Trophoblast cell (in vitro differentiated cells and primary cell): ENCODE measurements at places on chromosomes 3 and 15.

DNA sequence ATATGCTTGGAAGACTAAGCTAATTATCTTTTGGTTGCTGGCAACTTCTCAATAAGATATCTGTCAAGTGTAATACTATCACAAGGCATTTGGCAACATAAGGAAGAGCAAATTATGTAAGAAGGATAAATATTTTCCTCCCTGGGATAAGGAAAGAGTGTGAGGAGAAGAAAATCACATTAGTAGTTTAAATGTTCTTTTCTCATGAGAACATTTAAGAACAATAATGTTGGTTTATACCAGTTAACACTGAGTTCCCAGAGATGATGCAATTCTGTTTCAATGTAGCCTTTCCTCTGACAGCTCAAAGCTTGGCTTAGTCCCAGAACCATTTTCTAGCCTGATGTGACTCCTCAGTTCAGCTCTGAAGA, 66.1 kb upstream of the NPHP3 start:
- peak; percentile 9 for DNase-seq

DNA sequence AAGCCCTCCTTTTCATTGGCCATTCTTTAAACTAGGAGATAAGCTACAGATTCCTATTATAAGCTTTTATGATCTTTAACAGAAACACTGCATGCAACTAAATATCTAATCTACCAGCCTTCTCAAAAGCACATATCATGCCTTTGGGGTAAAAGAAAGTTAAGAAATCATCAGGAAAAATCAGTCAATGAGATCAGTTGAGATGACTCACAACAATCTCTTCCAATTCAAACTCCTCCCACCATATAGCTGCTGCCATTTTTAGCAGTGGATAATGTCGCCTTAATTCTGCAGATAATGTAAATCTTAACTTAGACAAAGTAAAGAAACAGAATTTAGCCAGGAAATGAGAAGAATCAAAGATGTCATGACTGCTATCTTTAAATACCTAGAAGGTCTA, 135.2 kb upstream of the BCL6 start:
- DNase-seq = no peak

DNA sequence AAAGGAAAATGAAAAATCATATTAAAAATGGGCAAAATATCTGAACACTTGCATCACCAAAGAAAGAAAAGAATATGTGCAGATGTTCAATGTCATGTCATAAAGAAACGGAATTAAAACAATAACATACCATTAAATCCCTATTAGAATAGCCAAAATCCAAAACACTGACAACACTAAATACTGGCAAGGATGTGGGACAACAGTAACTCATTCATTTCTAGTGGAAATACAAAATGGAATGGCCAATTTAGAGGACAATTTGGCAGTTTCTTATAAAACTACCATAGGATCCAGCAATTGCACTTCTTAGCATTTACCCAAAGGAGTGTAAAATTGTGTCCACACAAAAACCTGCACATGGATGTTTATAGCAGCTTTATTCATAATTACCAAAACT, 542.5 kb upstream of the UBE2E2 start:
- no peak for DNase-seq

- DNase-seq = no peak
Measured at GRCh38 chr15:88487178-88487795, 19.8 kb downstream of the MRPS11 start.

GRCh38 chr15:92074646-92075045, 221.1 kb downstream of the SLCO3A1 start:
- peak; percentile 40 for DNase-seq

GRCh38 chr3:105274536-105274935, 92.2 kb upstream of the ALCAM start:
- DNase-seq = no peak

DNA sequence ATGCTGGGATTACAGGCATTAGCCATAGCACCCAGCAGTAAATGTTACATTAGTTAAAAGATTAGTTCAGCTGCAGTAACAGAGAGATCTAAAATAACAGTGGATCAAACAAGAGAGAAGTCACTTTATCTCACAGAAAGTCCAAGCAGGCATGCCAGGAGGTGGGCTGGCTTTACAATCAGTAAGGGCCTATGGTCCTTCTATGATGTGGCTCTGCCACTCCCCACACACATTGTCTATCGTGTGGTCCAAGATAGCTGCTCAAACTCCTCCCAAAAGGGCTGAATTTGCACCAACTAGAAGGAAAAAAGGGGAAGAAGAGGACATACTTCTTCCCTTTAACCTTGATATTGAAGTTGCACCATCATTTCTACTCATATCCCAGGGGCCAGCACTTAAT, 4.6 kb upstream of the RUVBL1 start:
- DNase-seq = no peak

DNA sequence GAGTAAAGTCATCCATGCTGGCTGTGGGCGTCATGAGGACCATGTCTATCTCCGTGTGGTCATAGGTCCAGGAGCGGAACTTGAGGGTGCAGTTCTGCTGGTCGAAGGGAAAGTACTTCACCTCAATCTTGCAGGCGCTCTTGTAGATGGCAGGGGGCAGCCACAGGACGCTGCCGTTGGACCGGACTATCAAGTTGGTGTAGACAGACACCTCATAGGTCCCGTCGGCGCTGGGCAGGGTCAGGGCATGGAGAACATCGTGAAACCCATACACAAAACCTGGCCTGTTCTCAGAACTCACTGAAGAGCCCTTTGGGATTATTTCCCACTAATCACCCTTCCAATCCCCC, 8.9 kb upstream of the CHRNA3 start:
- DNase-seq = no peak

GRCh38 chr3:154250291-154250690, 74.0 kb downstream of the DHX36 start:
- DNase-seq = no peak

- no peak for DNase-seq
Measured at GRCh38 chr3:177802151-177802900, 605.0 kb upstream of the TBL1XR1 start.

- peak; percentile 3 for DNase-seq
Measured at GRCh38 chr3:23696842-23697241, 108.9 kb upstream of the UBE2E1 start.

DNA sequence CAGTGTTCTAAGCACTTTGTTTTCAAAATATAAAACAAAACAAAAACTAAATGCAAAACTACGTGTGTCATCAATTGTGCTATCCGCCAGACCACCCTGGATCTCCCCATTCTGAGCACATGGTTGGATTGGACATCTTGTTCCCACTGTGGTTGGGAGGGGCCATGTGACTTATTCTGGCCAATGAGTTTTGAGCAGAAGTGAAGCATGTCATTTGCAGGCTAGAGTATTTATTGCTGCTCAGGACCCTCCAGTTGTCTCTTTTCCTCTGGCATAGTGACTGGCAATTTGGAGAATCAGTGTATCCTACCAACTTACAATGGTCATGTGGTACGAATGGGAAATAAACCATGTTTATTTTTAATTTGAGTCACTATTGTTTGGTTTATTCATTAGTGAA, 70.2 kb upstream of the ST8SIA2 start:
- DNase-seq = no peak

- no peak for DNase-seq
Measured at GRCh38 chr15:99009741-99010330, 2.2 kb upstream of the PGPEP1L start.

GRCh38 chr15:98760112-98760826, 111.9 kb downstream of the IGF1R start:
- no peak for DNase-seq

- DNase-seq = no peak
Measured at GRCh38 chr15:92425578-92426225, 32.0 kb downstream of the ST8SIA2 start.

DNA sequence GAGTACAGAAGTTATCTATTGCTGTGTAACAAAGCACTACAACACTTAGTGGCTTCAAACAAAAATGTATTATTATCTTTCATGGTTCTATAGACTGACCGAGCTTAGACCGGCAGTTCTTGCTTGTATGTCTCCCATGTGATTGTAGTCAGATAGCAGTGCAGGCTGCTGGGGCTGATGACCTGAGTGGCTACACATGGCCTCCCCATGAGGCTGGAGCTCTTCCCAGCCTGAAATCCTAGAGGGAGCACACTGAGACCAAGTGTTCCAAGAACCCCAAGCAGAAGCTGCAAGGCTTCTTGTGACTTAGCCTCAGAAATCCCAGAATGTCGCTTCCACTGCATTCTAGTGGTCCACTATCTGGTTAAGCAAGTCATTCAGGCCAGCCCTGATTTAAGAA, 141.2 kb upstream of the TLE3 start:
- peak; percentile 76 for DNase-seq

DNA sequence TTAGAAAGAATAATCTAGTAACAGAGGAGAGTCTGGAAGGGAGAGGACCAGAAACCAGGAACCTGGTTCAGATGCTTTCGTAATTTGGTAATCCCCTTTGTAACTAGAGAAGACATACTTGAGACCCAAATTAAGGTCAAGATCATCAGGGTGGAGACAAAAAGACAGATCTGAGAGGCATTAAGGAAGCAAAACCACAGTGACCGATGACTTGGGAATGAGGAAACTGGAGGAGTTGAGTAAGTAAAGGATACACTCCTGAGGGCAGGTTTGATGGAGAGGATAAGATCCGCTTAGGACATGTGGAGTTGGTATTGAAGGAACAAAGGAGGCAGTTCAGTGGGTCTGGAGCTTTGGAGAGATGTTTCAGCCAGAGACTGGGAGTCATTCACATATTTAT, 23.6 kb upstream of the BCL2A1 start:
- peak; percentile 55 for DNase-seq

DNA sequence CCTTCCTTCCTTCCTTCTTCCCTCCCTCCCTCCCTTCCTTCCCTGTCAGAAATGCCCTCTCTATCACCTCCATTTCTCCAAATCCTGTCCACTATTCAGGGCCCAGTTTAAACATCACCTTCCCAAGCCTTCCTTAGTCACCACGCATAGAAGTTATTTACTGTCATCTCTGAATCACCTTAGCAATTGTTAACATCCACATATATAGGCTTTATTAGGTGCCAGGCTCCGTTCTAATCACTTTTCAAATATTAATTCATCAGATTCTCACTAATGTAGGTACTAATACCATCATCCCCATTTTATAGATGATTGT, 1.1 kb upstream of the MAGEF1 start:
- DNase-seq = no peak

- DNase-seq = no peak
Measured at GRCh38 chr15:64099379-64099778, 3.6 kb downstream of the SNX1 start.

DNA sequence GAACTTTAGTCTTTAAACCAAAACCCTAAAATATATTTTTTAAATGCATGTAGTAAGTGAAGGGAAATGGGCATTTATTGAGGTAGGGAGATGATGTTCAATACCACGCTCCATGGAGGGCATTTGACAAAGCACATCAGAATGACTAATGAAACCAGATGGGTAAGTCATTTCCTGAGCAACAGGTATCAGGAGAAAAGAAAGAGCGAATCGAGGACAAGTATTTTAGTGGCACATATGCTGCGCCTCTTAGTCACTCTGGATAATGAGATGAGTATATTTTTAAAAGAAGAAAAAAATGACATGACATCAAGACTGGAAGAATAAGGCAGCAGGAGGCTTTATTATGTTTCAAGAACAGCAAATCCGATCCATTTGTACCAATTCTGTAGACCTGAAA, 129.0 kb upstream of the ARHGEF3 start:
- peak; percentile 30 for DNase-seq

DNA sequence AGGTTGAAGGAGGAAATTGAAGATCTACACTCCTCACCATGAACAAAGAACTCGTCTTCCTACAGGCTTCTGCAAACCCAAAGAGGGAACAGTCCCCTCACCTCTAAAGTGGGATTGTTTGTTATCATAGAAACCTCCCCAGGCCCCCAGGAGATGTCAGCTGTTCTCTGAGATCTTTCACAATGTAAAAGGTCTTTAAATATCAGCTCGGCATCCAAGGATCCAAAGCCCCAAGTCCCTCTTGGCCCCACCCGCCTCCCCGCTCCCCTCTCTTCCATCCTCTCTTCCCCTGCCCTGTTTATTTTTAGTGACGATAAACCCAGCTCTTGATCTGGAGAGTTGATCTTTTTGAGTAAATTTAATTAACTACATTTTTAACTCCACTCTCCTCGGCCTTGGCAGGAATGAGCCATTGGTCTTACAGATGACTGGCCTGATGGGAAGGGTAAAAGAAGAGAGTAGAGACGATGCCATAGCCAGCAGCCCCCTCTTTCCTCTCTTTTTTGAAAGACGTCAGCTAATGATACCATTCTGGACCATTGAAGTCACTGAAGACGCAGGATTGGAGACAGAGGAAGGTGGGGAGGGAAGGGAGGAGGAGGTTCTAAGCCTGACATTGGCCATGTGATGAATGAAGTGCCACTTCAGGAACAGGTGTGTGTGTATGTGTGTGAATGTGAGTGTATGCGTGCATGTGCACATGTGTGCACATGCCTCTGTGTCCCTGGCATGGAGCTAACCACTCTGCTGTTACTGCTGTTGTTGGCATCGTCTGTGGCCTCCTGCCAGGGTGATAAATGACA, 521.8 kb downstream of the NTRK3 start:
- no peak for DNase-seq

GRCh38 chr15:83652626-83653204, 1.2 kb upstream of the ADAMTSL3 start:
- DNase-seq = no peak

DNA sequence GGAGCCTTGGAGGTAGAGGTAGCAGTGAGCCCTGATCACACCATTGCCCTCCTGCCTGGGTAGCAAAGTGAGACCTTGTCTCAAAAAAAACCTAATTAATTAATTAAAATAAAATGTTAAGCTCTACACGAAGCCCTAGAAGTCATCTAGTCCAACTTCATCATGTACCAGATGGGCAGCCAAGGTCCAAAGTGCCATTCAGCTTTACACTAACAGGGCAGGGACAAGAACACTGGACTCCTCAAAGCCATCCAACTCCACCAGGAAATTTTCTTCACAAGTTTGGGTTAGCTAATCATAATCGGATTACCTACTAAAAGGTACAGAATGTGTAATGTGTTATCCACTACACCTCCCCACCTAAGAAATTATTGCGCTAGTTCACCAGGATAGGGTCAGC, 48.8 kb downstream of the WWTR1 start:
- no peak for DNase-seq

DNA sequence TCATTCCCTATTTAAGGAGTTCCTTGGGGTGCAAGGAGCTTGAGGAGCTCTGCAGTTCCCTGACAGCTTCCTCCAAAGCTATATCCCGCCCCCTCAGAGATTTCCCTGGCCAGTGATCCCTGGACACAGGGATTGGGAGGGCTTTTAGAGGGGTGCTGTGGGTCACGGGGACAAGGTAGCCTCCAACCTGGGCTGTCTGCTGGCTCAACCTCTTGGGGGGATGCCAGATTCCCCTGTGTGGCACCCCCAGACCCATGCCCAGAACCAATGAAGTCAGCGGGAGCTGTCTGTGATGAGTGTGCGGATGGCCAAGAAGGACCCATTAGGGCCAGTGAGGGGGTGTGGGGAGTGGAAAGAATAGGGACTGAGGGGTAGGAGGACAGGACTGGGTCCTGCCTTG, 21.0 kb upstream of the ATP2B2 start:
- DNase-seq = no peak

- DNase-seq = no peak
Measured at GRCh38 chr3:66121318-66121717, 82.6 kb upstream of the MAGI1 start.

DNA sequence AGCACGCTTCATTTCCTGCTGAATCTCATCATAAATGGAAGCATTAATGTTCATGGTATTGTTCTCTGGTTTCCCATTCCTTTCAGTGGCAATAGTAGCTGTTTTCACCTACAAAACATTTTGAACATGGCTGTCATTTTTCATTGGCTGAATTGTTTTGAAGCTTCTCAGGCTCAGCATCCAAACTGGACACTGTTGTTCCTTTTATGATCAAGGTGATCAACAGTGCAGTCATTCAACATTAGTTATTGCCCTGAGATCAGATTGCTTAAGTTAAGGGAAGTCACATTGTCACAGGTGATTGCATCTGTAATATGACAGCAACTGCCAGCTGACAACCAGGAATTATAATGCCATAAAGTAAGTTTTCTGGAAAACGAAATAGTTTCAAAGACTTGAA, 46.9 kb downstream of the SATB1 start:
- DNase-seq = no peak
